Fibroblast of upper back skin (primary cell): ENCODE measurements at places on chromosomes 1 and 21.

GRCh38 chr1:220872296-220872695 is 6.9 kb upstream of the HLX start:
- DNase-seq: no peak

DNA sequence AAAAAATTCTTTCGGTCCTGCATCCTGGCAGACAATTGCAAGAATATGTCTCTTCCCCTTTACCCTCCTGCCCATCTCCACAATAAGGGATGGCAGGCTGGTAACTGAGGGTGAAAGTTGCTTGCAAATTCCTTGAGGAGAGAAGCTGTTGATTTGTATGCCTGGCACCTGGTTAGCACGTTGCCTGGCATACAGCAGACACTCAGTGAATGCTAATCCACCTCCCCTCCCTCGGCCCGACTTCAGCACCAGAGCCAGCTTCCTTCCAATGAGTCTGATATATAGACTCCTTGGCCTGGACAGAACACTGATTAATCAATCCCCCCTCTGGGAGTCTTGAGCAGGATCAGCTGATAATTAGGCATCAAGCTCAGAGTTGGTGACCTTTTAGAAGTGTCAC is 39.1 kb downstream of the KCNC4 start:
- DNase-seq: no peak

GRCh38 chr1:178868706-178869105 is 2.2 kb downstream of the ANGPTL1 start:
- no peak for DNase-seq

DNA sequence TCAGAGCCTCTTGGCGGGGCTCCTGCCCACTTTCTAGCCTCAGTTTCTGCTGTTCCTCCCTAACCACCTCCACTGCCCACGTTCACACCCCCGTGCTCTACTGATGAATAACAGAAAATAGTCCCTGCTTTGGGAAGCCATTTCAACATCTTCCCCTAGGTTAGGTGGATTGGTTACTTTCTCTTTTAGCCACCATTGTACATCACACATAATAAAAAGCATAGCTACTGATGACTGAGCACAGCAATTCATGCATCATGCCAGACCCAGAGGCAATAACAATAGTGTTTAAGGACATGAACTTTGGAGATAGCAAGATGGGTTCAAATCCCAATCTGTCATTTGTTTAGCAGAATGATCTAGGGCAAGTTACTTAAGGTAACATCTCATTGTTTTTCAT is 74.6 kb downstream of the COLGALT2 start:
- no peak for DNase-seq

- no peak for DNase-seq
Measured at GRCh38 chr1:7687411-7687810, 83.7 kb upstream of the VAMP3 start.

DNA sequence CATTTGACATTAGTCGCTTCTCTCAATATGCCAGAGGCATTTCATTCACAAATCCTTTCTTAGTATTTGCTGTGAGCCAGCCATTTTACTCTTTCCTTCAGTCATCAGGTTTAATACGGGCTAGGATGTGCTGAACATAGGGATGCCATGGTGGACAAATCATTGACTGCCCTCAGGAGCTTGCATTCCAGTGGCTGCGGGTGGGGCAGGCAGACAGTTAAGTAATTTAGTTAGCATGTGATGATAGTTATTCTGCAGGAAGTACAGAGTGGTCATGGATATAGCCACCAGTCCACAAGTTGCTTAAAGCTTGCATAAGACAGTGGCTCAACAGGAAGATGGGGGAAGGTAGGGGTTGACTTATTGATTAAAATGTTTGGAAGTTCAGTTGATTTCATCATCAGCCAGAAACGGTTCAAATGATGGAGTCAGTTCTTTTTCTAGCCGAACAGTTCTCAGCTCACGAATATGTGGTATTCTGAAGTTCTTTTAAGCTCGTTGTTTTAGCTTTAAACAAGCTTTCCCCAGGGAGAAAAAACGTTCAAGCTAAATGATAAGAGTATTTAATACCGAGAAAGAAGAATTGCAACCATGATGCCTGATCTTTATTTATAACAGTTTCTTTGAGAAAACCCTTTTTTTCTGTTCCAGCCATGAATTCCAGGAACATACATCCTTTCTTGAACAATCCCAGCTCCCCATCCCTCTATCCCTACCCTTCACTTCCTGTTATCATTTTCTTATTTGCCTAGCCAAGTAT is 1.4 kb downstream of the SLC22A15 start:
- peak; percentile 86 for DNase-seq

DNA sequence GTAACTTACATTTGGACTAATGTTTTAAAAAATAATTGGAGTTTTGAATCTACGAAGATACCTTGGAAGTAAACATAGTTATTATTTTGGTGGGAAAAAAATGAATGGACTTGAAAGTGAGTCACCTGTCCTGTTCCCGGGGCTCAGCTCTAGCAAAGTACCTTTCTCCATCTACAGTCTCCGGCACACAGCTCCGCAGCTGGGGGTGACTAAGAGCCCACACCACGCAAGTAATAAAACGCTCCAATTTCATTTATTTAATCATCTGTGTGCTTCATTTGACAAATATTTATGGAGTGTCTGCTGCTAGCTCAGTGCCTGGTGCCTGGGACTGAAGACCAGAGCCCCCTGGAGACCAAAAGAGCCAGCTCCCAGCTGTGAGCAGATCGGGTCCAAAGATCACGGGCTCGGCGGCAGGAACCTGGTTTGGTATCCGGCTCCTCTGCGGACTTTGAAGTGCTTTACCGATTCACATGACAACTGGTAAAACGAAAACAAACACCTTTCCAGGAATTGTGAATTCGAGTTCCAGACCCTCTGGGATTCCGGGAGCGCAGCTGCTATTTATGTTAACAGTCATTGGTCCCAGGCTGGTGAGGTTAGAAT is 1.7 kb upstream of the RIPK4 start:
- DNase-seq: peak; percentile 67

- no peak for DNase-seq
Measured at GRCh38 chr21:23152130-23152529, 2153.9 kb downstream of the NCAM2 start.

GRCh38 chr1:51649593-51650091 is 32.8 kb downstream of the OSBPL9 start:
- no peak for DNase-seq
